ENCODE measurements at places on chromosomes 2 and 18.
A peak's percentile ranks its signal among the peaks of the same experiment; 100 is the strongest.

- peak; percentile 82 for DNase-seq
These were observed 424.0 kb downstream of the RND3 start for GRCh38 chr2:150063432-150063889.

- no peak for DNase-seq
These were observed 12.4 kb downstream of the WDR43 start for GRCh38 chr2:28906821-28907220.

GRCh38 chr2:27241761-27242613, 20.9 kb downstream of the SLC30A3 start:
- DNase-seq, result no peak

DNA sequence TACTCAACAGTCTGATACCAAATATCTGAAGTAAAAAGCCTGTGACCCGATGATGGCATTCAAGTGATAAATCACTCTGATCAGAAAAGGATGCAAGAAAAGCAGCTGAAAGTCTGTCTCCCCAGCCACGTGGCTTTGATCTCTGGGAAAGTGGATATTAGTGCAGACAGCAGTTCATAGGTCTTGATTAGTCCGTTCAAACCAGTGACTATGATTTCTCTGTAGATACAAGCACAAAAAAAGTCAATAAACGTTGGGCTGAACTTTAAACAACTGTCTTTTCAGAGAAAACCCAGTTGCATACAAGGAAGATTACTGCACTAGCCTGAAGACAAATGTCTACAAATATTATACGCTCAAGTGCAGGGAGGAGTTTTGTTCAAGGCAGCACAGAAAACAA, 107.7 kb upstream of the CDC42EP3 start:
- DNase-seq, result no peak

DNA sequence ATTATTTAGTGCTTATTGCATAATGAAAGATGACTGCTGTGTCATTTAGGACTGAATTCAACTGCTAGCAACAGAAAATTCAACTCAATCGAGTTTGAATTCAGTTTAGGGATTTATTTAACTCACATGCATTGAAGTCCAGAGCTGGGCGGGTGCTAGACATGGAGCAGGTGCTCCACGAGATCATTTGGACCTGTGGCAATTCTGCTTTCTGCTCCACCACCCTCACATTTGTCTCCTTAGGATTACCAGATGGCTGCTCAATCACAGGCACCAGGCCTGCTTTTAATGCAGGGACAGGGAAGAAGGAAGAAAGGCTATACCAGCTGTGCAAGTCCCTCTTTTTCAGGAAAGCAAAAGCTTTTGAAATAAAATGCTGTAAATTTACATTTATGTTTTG, 572.9 kb upstream of the SLC8A1 start:
- DNase-seq, result no peak

- no peak for DNase-seq
These were observed 85.7 kb upstream of the ODC1 start for GRCh38 chr2:10533811-10534321.

- no peak for DNase-seq
These were observed 45.9 kb upstream of the AFF3 start for GRCh38 chr2:100188326-100188725.

- peak; percentile 91 for DNase-seq
These were observed 23.1 kb upstream of the TNFAIP6 start for GRCh38 chr2:151334082-151334815.

GRCh38 chr2:237451643-237452469, 35.2 kb upstream of the MLPH start:
- DNase-seq, result no peak

DNA sequence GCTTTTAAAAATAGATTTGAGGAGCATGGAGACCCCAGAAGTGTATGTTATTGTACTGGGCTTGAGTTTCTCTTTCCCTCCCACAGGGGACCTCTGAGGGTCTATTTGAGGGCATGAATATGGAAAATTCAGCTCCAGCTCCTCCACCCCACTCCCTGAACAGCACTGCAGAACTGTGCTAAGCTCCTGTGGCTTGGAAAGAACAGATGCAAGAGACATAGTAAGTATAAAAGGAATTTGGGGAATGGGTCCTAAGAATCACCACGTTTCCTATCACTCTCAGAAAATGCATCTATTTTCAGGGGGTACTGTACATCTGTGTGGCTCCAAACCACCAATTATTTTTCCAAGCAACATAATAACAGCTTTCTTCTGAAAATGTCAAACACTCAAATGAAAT, 416.1 kb downstream of the ZNF521 start:
- DNase-seq, result no peak

GRCh38 chr18:23972453-23972852, 42.1 kb upstream of the TTC39C start:
- no peak for DNase-seq
